Activated CD4-positive, alpha-beta T cell treated with anti-CD3 and anti-CD28 coated beads, Interleukin-2, amount 50 U/mL, for 4 hours (primary cell): ENCODE measurements at places on chromosomes 7 and 10.

GRCh38 chr10:34890939-34891338 lies 75.8 kb upstream of the PARD3 start:
- DNase-seq, result no peak

GRCh38 chr10:128568990-128569945 lies 443.0 kb upstream of the MKI67 start:
- DNase-seq, result no peak

GRCh38 chr7:50197549-50197948 lies 104.5 kb upstream of the ZPBP start:
- DNase-seq, result peak; percentile 58

GRCh38 chr7:67655168-67655567 lies 658.5 kb downstream of the TYW1 start:
- DNase-seq, result no peak

GRCh38 chr7:143467724-143468123 lies 9.9 kb upstream of the TAS2R41 start:
- no peak for DNase-seq

- no peak for DNase-seq
Observed at GRCh38 chr10:80670774-80671173, 133.1 kb downstream of the SH2D4B start.

DNA sequence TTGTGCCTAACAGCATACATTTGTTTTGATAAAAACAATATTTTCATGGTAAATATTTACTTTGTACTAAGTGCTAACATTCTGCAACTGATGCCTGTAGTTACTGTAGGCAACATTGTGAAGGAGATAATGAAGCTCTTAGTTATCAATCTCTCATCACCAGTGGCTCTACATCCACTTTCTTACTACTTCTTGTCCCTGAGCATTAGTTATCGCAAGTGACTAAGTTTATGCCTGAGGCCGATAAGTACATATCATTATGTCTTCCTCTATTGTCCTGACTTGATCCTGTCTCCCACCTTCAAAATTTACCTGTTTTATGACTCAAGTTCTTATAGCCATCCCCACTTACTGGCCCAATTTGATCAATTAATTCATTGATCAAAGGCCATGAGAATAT lies 63.6 kb downstream of the MACC1 start:
- DNase-seq, result no peak

DNA sequence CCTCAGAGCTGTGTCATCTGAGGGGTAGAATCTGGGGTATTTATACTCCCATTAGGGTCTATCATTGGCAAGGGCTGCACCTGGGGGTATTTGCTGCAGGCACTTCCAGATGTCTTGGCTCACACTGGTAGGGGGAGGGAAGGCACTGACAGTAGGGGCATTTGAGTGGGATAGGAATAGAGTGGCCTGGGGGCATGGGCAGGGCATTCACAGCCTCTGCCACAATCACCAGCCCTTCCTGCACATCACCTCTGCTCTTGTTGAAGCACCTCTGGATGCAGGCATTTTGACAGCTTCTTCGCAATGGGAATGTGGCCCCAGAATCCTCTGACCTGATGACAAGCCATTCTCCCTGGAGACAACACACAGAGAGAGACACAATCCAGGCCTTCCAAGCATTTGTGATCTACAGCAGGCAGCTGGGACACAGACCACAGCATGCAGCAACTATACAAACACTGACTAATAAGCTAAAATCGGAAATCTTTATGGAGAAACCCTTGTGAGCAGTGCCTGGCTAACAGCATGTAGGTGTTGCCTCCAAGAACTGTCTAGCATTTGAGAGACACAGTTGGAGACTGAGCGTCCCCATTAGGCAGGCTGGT lies 178.5 kb downstream of the KCNMA1 start:
- no peak for DNase-seq

- no peak for DNase-seq
Observed at GRCh38 chr7:145732521-145732920, 384.1 kb upstream of the CNTNAP2 start.

- no peak for DNase-seq
Observed at GRCh38 chr7:156606691-156607331, 33.8 kb upstream of the RNF32 start.

GRCh38 chr10:78223088-78223487 lies 189.4 kb downstream of the RPS24 start:
- no peak for DNase-seq

- peak; percentile 31 for DNase-seq
Observed at GRCh38 chr10:43361547-43362190, 9.8 kb upstream of the FXYD4 start.

DNA sequence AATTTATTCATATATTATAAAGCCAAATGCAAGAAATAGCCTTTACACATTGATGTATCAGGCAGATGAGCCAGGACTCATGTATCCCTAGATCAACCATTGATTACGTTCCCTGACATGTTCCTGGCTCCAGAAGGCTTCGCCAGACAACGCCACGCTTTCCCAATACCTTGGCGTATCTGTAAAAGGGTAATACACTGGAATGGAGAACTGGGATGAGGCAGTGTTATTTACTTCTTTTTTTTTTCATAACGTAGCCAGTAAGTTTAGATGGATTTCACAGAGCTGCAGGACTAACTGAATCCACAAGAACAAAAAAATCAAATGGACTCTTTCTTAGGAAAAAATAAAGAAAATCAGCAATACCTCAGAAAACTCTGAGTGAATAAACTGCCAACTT lies 588.1 kb upstream of the SEMA3D start:
- no peak for DNase-seq

DNA sequence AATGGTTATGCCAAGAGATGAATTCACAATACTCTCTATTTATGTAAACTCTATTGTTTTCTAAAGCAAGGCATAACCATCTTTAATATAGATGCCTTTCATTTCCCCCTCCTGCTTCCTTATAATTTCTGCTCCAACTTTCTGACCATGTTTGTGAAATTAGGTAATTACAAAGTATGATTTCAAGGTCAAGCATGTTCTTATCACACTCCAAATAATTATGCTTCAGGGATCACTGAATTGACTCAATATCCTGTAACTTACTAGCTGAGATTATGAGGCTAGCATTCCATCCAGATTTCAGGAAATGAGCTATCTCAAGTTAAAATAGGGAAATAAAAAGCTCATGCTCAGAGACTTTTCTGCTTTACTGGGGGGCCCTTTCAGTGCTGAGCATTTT lies 655.9 kb upstream of the IGFBP3 start:
- no peak for DNase-seq

DNA sequence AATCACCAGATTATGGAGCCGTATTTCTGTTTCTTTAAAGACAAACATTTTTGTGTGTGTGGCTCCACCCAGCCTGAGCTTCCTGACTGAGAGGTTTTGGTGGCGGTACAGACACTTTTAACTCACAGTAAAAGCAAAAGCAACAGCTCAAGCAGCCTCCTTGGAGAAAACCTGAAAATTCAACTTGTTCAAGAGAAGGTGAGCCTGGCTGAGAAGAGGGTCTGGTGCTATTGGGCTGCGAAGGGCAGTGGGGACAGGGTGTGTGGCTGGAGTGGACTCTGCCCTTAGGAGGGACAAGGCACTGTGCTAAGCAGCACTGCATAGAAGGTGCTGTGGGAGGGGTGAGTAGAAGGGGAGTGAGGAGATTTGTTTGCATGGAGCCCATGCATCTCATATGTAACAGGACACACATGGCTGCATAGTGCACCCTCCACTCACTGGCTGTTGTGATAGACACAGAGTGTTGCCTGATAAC lies at the start of gene GIMAP7:
Gene GIMAP7, plus strand, starts transcription at position 125 of the 475 bp plus-strand sequence. CDS start 5,103 bp downstream, outside the sequence.
- peak; percentile 46 for DNase-seq

DNA sequence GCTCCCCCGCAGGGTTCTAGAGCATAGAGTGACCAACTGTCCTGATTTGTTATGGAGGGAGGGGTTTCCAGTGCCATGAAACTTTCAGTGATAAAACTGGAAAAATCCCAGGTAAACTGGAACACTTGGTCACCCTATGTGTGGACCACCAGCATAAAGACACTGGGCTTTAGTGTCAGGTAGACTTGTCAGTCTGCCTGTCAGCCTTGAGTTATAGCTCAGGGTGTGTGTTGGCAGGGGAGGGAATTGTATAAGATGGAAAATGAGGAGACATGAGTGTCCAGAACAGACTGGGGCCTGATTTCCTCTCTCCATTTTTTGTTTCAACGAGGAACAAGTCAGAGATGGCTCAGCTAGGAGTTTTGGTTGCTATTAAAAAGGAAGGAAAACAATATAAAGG lies 10.2 kb upstream of the EFCAB10 start:
- DNase-seq, result no peak

GRCh38 chr7:40301486-40302068 lies 166.8 kb downstream of the SUGCT start:
- DNase-seq, result no peak

DNA sequence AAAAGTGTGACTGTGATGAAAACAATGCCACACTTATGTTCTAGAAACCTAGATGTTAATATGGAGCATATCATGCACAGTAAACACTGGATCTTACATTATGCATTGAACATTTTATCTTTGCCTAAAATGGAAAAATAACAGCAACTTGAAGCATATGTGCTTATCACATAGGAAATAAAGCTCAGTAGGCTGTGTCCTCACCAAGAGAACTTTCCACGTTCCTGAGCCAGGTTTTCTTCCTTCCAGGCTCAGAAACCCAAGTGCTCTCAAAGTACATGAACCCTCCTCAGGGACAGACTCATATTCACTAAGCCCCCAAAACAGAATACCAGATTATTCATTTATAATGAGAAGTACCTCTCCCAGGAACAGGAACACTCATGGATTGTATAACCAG lies 79.4 kb upstream of the PRKAR2B start:
- DNase-seq, result no peak

DNA sequence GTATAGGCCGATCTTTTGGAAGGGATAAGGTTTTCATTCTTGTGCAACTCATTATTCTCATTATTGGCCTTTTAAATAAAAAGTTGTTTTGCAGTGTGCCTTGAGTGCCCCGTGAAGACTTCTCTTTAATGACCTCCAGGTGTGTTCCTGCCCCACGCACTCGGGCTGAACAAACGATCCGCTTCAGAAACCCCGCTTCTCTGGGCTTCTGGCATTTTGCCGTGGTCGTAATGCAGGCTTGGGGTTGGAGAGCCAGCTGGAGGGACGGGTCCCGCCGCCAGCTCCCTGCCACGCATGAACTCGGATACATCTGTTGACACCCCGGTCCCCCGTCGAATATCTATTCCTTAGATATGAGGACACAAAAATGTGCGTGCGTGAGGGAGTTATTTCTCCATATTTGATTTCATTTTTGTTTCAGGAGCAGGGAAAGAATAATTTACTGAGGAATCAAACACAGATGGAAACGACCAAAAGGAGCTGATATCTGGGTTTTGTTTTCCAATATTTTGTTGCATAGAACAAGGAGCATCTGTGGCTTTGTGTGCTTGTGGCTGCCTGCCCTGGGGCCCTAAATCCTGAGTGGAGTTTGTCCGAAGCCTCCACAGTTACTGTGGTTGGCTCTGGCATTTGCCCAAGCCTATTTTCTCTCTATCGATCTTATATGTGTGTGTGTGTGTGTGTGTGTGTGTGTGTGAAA lies 17.0 kb upstream of the TTYH3 start:
- no peak for DNase-seq

DNA sequence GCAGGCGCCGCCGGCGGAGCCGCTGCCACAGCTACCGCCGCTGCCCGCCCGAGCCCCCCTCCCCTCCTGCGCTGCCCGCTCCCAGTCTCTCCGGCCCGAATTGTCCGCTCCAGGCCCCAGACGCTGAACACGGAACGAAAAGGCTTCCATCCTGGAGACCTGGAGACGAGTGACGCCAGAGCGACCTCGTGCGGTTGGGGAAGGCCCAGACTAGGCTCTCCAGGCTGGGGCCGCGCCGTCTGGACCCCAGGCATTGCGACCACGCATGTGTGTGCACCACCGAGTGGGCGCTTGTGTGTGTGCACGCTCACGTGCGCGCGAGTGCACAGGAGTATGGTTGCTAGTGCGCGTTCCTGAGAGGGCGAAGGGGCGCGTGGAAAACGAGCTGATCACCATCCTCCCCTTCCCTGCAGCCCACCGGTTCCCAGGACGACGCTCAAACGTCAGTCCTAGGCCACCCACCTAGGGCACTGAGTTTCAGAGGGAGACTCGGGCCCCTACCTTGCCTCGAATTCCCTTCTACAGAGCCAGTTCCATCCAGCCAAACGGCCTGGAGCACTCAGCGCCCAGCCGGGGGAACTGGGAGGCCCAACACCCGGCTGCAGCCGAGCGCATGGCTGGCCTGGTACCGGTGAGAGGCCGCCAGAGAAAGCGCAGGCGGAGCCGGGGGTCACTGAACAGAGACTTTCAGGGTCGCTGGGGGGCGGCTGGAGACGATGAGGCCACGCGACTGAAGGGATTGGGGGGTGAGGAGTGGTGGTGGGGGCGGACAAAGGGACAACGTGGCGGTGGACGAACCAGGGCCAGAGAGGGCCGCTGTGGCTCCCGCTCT lies 11.6 kb downstream of the LBX1 start:
- no peak for DNase-seq

DNA sequence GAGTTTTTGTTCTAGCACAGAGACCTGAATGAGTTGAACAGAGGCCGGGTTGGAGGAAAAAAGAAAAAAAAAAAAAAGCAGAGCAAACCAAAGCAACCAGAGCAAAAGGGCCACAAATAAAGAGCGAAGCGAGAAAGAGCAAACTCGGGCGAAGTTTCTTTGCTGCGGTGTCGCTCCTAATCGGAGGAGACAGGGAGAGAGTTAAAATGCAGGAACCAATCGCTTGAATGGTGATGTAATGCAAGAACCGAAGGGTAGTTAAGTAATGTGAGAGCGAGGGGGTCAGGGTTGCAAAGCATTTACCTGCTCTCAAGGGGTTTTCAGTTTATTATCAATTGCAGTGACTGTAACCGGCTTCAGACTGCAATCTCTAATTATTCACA lies 271.7 kb downstream of the TRIL start:
- no peak for DNase-seq

GRCh38 chr7:88338503-88338902 lies 31.8 kb upstream of the STEAP4 start:
- no peak for DNase-seq

DNA sequence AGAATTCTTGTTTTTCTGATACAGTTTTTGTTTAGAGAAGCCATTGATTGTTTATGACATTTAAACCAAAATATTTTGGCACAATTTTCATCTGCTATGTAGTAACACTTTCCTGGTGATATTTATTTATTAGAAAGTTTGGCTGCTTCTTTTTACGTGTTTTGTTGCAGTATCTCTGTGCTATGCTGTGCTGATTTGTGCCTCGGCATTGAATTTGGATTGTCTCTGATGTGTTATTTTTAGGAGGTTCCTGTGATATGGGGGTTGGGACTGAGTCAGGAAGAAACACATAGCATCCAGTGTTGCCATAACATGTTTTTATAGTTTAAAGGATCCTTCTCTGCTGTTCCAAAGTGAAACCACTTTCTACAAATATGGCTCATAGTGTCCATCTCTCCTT lies 1197.7 kb upstream of the LRRN3 start:
- DNase-seq, result no peak

GRCh38 chr10:84539216-84539615 lies 210.8 kb downstream of the CCSER2 start:
- DNase-seq, result no peak

GRCh38 chr7:129376076-129376777 lies 58.0 kb upstream of the STRIP2 start:
- peak; percentile 35 for DNase-seq

GRCh38 chr10:110774069-110775019 lies 97.4 kb upstream of the PDCD4 start:
- DNase-seq, result peak; percentile 2
